ENCODE measurements at places on chromosomes 5 and 9.

GRCh38 chr9:82410866-82411265 is 422.3 kb downstream of the SPATA31D1 start:
- DNase-seq: no peak

- peak; percentile 13 for DNase-seq
Observed at GRCh38 chr9:93968451-93969327, 13.5 kb upstream of the BARX1 start.

GRCh38 chr5:157033071-157033583 is 25.8 kb downstream of the HAVCR1 start:
- no peak for DNase-seq

GRCh38 chr5:82820188-82820587 is 257.0 kb downstream of the TMEM167A start:
- DNase-seq: no peak

DNA sequence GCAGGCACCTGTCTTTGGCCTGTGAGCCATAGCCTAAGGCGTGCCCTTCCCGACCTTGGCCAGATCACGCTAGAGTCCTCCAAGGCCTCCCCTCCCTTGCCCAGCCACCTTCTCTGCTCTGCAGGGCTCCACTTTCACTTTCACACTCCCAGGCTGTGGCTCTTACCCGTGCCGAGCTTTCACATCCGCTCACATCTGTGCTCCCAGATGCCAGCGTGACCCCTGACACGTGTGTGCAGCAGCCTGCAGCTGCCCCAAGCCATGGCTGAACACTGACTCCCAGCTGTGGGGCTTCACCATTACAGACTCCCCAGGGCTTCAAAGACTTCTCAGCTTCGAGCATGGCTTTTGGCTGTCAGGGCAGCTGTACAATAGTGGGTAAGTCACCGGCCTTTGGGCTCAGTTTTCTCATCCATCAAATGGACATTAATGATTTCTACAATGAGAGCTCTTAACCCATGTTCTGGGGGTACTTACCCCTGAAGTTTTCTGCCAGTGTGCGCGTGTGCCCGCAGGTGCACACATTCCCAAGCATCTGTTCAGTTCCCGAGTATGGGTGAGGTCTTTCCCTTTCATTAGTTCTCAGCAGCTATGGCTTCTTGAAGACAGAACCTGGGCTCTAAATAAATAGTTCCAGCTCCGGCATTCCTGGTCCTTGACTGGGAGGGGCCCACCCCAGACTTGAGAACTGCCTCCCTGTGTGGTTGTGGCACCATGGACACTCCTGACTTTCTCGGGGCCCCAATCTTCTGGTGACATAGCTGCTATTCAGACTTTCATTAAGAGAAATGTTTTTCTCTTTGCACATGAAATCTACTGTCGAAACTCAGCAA is 118.6 kb downstream of the RGS3 start:
- peak; percentile 82 for DNase-seq

- DNase-seq: no peak
Observed at GRCh38 chr9:5899292-5899691, 8.6 kb downstream of the MLANA start.

DNA sequence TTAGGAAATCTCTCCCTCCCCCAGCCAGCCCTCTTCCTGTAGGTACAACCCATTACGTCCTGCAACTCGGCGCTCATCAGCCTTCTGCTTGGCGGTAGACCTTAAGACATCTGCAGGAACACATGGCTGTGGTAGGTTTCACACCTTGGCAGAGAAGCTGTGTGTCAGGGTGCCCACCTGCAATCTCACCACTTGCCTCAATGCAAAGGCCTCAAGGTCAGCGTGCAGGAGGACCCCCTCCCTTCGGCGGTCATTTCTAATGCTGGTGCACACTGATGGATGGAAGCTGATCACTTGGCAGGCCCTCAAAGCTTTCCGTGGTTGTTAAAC is 67.3 kb downstream of the CRB2 start:
- DNase-seq: no peak

DNA sequence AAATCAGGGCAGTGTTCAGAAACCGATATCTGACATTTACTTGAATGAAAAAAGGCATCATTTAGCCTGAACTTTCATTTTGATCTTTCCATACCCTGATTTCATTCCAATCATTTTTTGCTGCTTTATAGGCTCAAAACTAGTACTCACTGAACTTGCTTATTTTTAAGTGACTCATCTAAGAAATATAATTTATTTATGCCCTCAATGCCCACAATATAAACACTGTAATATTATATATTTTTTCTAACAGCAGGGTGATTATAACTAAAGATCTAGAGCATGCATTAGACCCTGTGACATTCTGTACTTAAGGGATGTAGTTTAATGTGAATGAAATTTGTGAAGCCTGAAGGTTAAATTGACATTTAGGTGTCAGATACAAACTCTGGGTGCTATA is 446.1 kb upstream of the CDH10 start:
- no peak for DNase-seq

Data from colonic mucosa (tissue), 4 donors.